ENCODE measurements at places on chromosomes 3 and 15.

- DNase-seq, result no peak
These were observed 93.7 kb downstream of the NFKBIZ start for GRCh38 chr3:101943029-101943428.

DNA sequence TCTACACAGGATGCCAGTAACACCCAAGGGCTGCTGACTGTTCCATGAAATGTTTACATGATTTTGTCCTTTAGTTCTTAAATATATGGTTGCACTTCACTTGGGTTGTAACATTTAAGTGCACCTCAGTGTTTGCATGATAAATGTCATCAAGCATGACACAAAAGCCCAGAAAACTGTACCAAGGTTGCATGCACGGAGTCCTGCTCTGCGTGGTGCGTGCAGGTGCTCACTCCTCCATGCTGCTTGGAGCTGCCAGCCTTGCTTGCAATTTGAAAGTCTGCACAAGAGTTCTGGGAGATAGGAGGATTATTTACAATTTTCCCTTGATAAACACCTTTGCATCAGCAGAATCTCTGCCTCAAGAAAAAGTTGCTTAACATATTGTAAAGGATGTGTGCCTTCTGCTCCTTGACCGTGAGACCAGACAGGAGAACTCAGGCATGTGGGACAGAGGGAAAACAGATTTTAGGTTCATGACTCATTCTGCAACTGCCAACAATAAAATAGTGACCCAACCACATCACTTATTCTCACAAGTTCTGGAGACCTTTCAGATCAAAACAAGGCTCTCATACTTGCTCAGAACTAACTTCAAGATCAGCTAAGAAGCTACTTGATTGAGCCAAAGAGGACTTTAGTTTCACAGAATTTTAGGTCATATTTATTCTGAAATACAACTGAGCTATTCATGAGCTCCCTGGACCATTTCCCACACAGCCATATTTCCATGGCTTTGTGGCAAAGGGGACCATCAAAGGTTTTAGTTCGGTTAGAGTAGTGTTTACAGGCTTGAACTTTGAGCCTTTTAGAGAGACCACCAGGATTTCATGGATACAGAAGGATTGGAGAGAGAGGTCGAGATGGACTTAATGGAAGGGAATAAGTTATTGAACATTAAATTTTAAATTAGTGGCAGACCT, 128.4 kb upstream of the ZBED2 start:
- DNase-seq, result no peak

GRCh38 chr3:28334552-28334951, 14.0 kb upstream of the ZCWPW2 start:
- DNase-seq, result no peak

DNA sequence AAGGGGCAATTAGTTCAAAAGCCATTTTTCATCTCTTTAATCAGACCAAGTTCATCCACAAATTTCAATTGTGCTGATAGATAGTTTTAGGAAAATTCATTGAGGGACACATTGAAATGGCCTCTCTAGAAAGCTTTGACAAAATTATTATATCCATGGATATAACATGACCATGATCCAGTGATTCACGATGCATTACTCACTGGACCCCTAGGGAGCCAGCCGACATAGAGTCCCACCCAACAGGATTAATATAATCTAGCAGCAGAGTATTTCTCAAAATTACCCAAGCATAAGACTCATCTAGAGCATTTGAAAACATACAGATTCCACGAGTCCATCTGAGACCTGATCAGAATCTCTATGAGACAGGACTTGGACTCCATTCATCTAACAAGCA, 100.3 kb downstream of the FRMD5 start:
- no peak for DNase-seq

DNA sequence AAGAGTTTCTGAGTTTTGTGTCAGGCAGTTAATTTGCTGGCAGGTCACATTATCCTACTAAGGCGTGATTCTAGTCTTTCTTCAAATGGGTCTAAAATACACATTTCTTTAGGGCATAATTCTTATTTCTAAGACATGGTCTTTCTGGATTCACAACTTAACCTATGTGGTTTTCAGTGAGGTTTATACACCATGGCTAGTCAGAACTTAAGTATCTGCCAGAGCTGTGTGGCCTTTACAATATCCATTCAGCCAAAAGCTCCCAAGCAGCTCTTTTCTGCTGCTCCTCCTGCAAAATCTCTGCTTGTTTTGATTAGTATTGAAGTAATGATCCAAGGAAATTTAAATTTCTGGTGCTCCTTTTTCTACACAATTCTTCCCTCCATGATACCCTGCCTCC, 33.5 kb downstream of the SLC9C1 start:
- DNase-seq, result no peak

- no peak for DNase-seq
These were observed 75.0 kb downstream of the SMAD6 start for GRCh38 chr15:66777054-66777453.

GRCh38 chr3:114834175-114834940, 312.7 kb downstream of the ZBTB20 start:
- no peak for DNase-seq

GRCh38 chr15:23642413-23643044, 5.1 kb downstream of the MAGEL2 start:
- DNase-seq, result peak; percentile 34

GRCh38 chr3:55197021-55197420, 269.2 kb upstream of the LRTM1 start:
- DNase-seq, result no peak

DNA sequence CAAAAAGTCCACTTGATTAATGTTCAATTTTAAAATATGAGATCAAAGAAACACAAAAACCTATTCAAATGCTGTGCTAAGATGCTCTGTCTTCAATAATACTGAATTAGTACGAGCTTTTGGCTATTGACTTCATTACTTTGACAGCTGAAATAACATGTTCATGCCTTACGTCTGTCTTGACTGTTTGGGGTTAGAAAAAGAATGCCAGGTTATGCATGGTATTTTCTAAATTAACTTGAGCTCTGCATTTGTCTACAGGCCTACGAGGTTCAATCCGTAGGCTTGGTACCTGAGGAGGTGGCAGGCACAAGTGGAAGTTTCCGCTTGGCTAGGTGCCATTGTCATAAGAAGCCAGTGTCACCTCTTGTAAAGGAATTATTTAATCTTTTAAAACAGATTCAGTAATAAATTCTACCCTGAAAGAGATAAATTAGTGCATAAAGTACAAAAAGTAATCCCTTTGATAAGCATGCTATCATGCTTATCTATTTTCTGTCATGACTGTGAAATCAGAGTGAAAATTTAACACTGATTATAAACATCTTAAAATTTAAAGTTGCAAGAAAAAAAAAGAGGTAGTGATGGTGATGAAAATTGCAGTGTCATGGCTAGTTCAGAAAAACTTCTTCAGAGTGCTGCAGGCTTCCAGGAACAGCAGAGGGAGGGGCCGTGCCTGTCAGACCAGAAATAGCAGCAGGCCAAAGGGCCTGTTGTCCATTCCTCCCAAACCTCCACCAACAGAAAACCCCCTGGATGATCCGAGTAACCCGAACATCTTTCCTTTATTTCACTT, 115.7 kb downstream of the ARRDC4 start:
- no peak for DNase-seq

DNA sequence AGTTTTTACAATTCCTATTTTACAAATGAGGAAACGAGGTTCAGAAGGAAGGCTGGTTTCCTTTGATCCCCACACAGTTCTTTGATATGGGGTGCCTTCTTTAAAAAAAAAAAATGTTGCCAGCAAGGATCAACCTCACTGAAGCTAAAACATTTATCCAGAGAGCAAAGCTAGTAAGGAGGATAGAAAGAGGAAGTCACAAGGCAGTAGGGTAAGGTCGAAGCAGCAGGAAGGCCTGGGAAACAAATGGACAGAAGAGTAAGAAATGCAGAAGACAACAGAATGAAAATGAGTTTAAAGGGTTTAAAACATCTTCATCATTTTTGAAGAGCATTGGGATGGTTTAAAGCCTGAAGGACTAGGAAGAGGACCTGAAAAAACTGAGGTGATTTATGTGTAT, 30.6 kb upstream of the CP start:
- no peak for DNase-seq

DNA sequence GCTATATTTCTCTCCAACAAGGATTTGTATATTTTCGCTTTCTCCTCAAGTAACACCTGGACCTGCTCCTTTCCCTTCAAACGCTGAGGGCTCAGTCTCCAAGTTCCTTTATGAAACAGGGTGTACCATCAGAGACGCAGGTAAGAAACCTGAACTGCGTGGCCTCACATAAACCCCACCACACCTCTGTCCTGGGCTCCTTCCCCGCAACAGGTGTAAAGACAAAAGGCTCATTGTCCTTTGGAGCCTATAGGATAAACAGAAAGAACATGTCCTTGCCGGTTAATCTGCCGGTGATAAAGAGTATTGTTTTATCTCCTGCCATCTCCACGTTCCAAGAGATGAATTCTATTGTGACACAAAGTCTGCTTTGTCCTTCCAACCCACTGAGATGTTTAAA, 111.8 kb upstream of the ADAMTS9 start:
- DNase-seq, result no peak

DNA sequence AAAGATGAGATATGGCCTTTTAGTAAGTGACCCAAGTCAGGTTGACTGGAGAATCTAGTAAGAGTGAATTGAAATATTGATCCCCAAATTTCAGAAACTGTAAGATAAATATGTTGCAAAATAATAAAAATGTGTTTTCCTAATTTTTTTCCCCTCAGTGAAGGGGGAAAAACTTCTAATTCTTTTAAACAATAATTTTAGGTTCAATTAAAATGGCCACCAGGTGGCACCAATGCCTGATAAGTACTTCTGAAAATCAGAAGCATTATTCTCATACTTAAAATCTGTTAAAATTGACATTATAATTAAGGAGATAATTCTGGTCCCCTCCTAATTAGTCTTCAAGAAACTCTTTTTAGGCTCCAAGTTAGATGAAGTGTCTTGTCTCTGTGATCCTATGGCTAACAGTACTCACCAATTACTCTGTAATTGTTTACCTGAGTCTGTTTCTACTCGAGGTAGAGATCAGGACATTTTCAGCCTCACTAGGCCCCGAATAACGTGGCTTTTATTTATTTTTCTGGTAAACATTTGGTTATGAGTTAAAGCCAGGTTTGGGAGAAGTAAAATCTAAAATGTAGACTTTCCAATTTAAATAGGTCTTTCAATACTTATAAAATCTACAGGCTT, 52.6 kb downstream of the NMD3 start:
- no peak for DNase-seq

GRCh38 chr3:74511078-74511477, 103.4 kb downstream of the CNTN3 start:
- no peak for DNase-seq

- peak; percentile 98 for DNase-seq
These were observed at the start of gene USP3 for GRCh38 chr15:63504247-63504978. Gene USP3 (plus strand): TSS chr15:63504593. CDS start chr15:63504740, 147 bp downstream.

DNA sequence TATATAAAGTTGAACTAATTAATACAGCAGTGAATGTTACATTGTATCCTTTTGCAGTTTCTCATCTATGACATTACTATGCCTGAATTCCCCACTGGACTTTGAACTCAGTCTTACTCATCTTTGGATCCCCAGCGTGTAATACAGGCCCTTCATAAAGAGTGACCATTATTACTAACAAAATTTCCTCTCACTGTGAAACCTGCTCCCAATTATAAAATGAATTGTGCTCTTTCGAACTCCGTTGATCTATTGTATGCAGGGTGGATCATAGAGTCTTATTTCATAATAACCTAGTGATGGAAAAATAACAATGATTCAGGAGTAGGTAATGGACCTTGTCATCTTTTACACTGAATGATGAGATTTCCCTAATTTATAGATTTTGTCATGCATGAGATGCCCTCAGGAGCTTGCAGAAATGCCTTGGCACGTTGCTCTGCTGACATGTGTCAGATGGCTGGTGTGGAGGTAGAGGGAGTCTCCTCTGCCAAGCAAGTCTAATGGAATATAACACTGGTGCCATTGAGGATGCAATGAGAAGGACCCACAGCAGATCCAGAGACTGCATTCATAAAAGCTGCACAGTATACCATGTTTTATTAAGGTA, 25.5 kb downstream of the B3GNT5 start:
- no peak for DNase-seq

DNA sequence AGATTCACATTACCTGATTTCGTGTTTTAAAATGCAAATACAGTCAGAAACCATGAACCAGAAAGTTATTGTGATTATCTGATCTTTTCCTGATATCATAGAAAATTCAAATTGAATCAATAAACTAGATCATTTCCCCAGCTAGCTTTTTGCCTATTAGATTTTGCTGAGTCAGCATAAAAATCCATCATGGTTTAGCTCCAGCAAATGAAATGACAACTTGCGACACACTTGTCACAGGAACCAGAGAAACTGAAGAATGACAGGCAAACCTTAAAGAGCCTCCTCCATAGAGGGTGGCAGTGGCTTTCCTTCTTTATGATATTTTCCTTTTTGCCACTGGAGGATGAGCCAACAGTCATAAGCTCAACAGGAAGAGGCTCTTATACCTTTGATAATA, 30.6 kb upstream of the TMEM108 start:
- DNase-seq, result no peak

- DNase-seq, result no peak
These were observed 53.7 kb upstream of the ZNF280D start for GRCh38 chr15:56786966-56787365.

GRCh38 chr3:124885466-124886167, 1.5 kb downstream of the ITGB5 start:
- peak; percentile 68 for DNase-seq

- no peak for DNase-seq
These were observed 24.9 kb downstream of the SIAH2 start for GRCh38 chr3:150737874-150738679.

DNA sequence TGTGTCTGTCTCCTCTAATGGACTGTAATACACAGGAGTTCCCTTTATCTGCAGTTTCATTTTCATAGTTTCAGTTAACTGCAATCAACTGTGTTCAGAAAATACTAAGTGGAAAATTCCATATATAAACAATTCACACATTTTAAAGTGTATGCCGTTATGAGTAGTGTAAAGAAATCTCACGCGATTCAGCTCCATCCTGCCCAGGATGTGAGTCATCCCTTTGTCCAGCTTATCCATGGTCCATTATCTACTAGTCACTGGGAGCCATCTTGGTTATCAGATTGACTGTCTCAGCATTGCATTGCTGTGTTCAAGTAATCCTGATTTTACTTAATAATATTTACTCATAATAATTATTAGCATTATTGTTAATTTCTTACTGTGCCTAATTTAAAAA, 14.5 kb downstream of the ZPLD1 start:
- DNase-seq, result no peak

- DNase-seq, result no peak
These were observed 490.2 kb downstream of the IGSF11 start for GRCh38 chr3:118544458-118544857.

DNA sequence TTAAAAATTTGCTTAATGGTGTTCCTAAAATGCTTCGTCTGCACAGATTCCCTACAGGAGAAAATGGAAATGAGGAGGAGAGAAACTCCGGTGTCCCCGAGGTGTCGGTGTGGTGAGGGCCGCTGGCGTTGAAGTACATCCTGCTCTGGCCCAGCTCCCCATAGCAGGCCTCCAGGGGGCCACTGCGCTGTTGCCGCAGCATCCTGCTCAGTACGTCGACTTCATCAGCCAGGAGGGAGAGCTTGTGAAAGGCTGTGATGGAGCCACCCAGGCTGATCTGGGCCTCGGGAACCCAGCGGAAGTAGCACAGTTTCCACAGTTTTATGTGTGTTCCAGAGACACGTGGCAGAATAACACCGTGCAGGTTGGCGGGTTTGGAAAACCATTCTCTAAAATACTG, 37.8 kb downstream of the FAN1 start:
- DNase-seq, result no peak

- no peak for DNase-seq
These were observed 364.9 kb downstream of the NAALADL2 start for GRCh38 chr3:175224051-175224450.

- no peak for DNase-seq
These were observed 39.0 kb downstream of the CD86 start for GRCh38 chr3:122094125-122094524.

Measured in right kidney (tissue), 9 donors.